ENCODE measurements at places on chromosomes 12 and 14.

DNA sequence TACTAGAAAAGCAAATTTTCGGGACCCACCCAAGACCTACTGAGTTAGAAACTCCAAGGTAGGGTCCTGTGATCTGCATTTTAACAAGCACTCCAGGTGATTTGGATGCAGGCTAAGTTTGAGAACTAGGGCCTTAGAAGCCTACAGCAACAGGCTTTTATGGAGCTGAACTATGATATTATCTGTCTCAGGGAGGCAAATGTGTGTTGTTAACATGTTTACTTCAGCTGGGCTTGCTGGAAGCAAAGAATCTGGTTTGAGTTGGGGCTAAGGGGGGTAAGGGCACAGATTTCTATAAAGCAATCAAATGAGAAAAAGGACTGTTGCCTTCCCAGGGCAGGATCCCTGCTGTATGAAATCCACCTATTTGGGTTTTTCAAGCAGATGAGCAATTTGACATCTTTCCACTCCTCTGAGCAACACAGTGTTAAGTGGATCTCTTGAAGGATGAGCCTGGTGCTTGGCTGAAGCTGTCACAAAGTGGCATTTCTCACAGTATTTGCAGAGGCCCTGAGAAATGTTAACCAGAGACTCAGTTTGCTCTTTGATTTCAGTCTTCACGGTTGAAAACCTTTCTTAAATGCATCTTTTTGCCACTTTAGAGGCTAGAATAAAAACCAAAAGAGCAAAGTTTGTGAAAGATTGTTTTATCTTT, 36.2 kb upstream of the SOCS2 start:
- no peak for DNase-seq

DNA sequence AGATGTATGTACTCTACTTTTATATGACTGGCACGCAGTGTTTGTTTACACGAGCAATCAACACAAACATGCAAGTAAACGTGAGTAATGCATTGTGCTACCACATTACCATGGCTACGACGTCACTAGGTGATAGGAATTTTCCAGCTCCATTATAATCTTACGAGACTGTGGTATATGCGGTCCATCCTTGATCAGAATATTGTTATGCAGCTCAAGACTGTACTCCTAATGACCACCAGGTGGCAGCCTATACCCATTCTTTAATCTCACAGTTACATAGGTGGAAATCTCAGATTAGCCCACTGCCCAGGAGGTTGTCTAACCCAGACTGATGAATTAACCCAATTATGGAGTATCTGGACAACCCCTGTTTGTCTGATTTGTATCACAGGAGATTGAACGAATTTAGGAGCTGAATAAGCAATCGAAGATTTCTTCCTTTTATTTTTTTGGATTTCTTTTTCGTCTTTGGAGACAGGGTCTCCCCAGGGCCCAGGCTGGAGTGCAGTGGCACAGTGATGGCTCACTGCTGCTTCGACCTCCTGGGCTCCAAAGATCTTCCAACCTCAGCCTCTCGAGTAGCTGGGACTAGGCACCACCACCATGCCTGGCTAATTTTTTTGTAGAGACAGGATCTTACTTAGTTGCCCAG, 8.7 kb upstream of the TESPA1 start:
- no peak for DNase-seq

GRCh38 chr12:48615681-48616080, 45.8 kb upstream of the LALBA start:
- no peak for DNase-seq

DNA sequence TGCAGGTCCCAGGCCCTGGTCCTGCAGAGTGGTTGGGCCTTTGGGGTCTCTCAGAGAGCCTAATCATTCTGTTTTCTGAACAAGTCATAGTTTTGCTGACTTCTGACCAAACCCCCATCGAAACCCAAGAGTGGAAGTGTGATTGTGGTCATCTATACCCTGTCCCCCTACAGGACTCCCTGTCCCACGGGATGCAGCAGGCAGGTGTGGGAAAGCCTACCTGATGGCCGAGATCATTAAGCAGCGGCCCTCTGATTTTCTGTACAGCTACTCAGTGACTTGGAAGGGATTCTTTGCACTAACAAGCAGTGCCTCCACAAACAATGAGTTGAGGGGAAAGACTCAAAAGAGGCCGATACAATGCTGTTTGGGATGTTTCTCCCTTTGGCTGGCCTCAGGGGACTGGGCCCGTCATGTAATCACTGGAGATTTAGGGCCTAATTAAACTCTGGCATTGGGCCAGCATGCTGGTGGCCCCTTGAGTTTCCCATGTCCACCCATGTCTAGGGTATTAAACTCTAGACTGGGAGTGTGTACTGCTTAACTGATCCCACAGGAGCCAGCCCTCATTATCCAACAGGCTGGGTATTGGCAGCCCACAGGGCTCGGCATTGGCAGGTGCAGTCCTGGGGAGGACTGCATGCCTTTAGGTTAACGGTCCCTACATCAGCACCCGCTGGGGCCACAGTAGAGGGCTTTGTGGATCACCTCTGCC, 192.8 kb downstream of the ZFP36L1 start:
- DNase-seq = no peak

DNA sequence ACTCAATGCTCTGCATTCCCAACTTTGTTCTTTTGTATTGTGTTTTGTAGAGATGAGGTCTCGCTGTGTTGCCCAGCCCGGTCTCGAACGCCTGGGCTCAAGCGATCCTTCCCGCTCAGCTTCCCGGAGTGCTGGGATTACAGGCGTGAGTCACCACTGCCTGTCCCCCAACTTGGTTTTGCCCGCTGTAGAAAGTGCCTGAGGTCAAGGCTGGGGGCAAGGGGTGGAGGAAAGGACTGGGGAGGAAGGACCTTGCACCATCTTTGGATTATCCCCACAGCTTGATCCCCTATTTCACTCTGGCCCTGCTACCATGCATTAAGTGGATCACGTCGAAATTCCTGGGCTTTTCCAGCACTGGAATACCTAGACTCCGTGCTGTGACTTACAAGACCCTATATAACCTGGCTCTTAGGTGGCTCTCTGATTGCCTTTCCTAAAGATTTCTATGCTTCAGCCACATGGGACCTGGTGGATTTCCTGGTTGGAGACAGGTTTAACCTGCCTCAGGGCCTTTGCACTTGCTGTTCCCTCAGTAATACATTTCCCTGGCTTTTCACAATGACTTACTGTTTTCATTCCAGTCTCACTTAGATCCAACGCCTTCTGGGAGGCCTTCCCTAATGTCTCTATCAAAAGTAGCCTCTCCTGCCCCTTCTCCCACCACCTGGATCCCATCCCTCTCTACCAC, 608 bp upstream of the PIANP start:
- DNase-seq = no peak

- no peak for DNase-seq
Observed at GRCh38 chr12:97927977-97928376, 465.4 kb downstream of the RMST start.

DNA sequence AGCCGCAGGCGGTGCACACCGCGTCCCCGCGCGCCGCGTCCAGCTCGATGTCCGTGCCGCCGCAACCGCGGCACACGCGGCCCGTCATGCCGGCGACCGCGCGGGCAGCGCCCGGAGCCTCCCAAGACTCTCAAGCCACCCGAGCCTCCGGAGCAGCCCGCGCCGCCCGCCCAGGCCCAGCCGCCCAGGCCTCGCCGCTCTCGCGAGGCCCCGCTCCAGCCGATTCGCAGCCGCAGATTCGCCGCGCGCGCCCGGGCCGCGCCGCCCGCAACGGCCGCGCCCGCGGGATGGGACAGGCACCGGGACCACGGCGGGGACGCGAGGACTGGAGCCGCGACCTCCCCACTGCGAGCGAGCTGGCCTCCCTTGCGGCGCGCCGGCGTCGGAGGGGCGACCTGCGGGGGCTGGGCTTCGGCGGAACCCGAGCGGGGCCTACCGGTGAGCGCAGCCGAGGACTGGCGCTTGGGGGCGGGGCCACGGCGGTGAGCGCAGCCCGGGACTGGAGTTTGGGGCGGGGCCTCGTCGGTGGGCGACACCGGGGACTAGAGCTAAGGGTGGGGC, at the start of gene BRF1:
Gene BRF1 (minus strand): TSS at position 460 of the 561 bp plus-strand sequence. CDS start 372 bp downstream, at position 88.
- DNase-seq = no peak

DNA sequence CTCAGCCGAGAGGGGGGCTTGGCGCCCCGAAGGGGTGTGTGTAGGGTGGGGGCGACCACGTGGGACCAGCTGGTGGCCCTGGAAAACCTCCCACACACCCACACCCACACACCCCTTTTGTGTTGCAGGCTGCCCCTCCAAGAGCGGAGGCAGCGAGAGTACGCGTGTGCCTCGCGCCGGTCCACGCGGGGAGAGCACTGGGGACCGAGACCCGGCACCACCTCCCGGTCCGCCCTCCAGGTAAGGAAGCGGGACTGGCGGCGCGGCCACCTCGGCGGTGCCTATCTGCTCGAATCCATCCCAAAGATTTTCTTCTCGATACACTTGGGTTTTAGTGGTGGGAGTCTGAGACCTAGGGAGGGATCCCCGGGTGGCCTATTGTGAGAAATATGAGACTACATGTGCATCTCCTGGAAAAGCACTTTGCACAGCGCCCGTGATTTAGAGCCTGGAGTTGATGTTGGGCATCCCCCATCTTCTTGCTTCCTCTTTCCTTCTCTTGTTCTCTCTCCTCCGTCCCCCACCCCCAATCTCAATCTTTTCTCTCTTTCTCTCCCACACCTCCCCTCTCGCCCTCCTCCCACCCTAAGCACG, 393 bp downstream of the SYT1 start:
- DNase-seq = no peak

- no peak for DNase-seq
Observed at GRCh38 chr14:66477567-66477966, 8.6 kb upstream of the CCDC196 start.

GRCh38 chr14:60670989-60671388, 21.7 kb upstream of the SIX1 start:
- no peak for DNase-seq

Measured in brain pericyte (primary cell).